CD8-positive, alpha-beta memory T cell (primary cell): ENCODE measurements at places on chromosomes 1 and 21. TPM values are rescaled to one million over a fixed set of nuclear protein-coding genes. Genes with fewer than 3 reads are reported as not detected.

ALX3 gene
- total RNA-seq, result not detected

C21orf58 gene
- 14.5 TPM for total RNA-seq

OR6K3 gene
- not detected for total RNA-seq

MIXL1 gene
- total RNA-seq, result not detected

TBX19 gene
- 1.4 TPM for total RNA-seq

MATN1 gene
- total RNA-seq, result 0.91 TPM

KIF21B gene
- 37.6 TPM for total RNA-seq

PLOD1 gene
- 31.0 TPM for total RNA-seq
